Coronary artery (tissue), 2 donors: ENCODE measurements at places on chromosomes 6 and 20.
A peak's percentile ranks its signal among the peaks of the same experiment; 100 is the strongest.

- no peak for DNase-seq
Observed at GRCh38 chr6:43271944-43272343, 26.1 kb upstream of the SLC22A7 start.

GRCh38 chr6:29943053-29943966 is 978 bp downstream of the HLA-A start:
- DNase-seq = no peak

DNA sequence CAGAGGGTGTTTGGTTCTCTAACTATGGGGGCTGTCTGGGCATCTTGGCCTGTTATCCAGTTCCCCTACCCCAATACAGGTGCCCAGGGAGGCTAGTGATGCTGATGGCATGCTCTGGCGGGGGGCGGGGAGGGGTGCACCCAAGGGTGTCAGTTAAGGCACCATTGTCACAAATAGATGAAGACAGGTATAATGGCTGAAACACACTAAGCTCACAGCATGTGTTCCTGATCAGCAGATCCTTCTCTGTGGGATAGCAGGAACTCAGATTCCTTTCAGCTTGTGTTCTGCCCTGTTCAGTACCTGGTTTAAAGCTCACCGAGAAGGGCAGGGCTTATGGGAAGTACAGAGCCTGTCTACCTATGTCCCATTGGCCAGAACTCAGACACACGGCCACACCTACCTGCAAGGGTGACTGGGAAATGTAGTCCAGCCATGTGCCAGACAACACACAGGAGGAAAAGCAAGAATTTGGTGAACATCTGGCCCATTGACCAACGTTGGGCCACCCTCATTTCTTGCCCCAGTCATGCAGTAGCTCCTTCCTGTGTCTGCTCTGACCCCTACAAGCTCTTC is 3.4 kb upstream of the RSPO4 start:
- peak; percentile 45 for DNase-seq

GRCh38 chr6:168420084-168420483 is 20.9 kb upstream of the SMOC2 start:
- DNase-seq = peak; percentile 41

GRCh38 chr6:139303185-139303584 is 11.4 kb upstream of the TXLNB start:
- DNase-seq = no peak

DNA sequence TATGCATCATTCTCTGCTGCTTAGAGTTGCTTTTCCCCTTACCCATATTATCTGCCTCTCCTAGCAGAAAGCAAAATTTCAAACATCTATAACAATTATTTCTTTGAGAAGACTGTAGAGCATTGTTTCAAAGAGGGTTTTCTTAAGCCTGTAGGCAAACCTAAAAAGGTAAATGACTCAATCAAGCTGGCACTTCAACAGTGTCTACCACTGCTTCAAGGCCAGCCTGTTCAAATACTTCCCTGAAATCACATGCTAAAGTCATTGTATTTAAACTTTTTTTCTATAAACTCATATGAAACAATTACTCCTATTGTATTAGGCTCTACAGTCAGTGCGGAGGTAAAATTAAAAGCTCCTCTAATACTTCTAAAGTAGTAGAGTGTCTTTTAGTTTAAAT is 87.1 kb downstream of the OGFRL1 start:
- DNase-seq = no peak

DNA sequence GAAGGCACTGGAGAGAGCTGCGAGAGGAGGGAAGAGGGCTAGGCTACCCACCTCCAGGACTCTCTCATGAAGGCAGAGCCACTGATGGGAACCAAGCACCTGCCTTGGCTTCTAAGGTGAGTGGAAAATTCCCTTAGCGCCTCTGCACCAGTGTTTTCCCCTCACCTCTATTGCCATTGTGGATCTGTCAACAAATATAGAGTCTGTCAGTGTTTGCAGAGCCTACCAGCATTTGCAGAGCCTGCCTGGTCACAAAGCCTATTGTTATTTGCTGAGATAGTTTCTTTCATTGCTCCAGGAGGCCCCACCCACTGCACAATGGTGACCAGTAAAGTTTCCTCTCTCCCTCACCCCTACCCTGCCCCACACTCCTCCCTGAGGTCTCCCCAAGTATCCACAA is 141.9 kb downstream of the MRPL14 start:
- no peak for DNase-seq

DNA sequence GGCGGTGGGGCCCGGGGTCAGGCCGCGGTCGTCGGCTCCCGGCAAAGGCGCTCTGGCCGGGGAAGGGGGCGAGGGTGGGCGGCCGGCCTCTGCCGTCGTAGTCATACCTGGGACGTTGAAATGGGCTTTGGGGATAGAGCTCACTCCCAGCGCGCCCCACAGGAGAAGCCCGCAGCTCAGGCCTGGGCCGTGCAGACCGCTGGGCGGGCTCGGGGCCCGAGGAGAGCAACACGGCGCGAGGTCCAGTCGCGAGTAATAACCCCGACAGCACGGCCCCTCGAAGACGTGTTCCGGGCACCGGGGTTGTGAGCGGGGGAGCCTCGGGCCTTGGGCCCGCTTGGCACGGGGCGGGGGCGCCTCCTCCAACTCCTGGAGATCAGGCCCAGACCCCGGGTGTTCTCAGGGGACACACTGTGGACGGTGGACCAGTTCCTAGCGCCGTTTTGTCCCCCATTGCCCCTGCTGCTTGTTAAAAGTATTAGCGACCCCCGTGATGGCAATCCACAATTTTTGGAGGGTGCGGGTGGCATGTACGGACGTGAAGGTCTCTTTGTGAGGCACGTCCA is 10.9 kb downstream of the FOXC1 start:
- DNase-seq = peak; percentile 75

DNA sequence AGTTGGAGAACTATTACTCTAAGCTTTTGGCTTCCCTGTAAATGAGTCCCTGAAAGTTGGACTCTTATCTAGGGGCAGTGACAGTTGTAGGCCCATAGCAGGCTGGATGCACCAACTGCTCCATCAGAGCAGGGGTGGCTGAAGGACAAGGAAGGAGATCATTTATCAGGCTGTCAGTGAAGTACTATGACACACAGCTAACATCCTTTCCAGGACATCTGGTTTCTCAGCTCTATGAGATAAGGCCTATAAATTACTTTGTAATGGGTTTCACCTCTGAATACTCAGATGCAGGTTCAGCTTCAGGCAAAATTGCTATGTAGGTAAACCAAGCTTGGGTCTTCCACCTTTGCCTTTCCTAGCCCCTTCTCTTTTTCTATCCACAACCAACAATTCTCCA is 468.5 kb downstream of the KIF16B start:
- DNase-seq = no peak

GRCh38 chr6:31058128-31058894 is 48.0 kb downstream of the MUC22 start:
- no peak for DNase-seq

DNA sequence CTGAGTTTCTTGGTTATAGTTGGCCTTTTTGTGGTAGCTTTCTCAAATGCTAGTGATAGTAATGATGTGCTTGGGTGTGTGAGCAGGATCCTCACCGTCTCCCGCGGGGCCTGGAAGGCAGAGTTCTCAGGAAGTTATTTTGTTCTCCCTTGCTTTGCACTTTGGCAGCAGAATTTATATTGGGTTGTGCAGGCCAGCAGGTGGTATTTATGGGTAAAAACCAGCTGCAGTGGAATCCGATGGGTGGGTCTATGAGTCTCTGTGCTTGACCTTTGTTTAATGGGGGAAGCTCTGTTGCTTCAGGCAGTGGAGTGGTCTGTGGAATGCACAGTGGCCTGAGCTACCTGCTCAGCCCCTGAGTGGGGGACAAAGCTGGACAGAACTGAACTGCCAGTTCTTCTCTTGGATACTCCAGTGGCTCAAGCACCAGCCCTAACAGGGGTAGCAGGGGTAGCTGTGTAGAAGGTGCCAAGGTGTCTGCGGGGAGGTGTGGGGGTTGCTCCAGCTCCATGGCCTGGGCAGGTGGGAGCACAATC is 27.3 kb downstream of the IGF2R start:
- DNase-seq = no peak

- no peak for DNase-seq
Observed at GRCh38 chr6:55955684-55956083, 80.3 kb upstream of the BMP5 start.

DNA sequence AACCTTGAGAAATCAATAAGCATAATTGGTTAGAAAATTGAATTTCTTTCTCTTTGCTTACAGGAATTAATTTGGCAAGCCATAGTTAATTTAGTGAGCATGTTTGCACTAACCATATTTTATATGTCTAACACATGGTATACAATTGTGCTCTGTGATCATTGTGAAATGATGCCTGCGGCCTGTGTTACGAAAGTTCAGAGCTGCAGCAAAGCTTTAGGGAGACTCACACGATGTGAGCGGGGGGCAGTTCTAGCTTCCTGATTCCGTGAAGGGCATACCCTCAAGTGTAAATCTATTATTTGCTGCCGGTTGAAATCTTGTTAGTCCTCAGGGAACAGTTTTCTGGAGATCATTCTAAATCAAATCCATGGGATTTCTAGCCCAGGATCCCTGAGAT is 25.5 kb upstream of the ADTRP start:
- DNase-seq = no peak

GRCh38 chr20:20321134-20321533 is 46.8 kb upstream of the INSM1 start:
- DNase-seq = no peak
